H1 (cell line): ENCODE measurements at places on chromosomes 2 and 18. TPM values are rescaled to one million over a fixed set of nuclear protein-coding genes. Genes with fewer than 3 reads are reported as not detected.

DNA sequence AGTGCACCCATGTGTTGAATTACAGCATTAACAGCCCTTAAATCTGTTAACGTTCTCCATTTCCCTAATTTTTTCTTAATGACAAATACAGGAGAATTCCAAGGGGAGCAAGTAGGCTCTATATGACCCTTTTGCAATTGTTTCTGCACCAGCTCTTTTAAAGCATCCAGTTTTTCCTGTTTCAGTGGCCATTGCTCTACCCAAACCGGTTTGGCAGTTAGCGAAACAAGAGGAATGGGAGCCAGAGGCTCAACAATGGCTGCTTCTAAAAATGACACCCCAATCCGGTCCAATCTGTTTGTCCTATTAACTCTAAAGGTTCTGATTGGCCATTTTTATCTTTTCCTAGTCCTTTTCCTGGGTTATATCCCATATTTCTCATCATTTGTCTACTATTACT lies 15.1 kb upstream of the SUCLG1 start:
- no peaks in the 10 kb centered on the region for H3K27me3 ChIP-seq
- H3K36me3 ChIP-seq: no peaks in the 10 kb centered on the region
- H3K27ac ChIP-seq: no peak overlapping the region
- H3K4me3 ChIP-seq: no peak overlapping the region
- no peak for DNase-seq

DNA sequence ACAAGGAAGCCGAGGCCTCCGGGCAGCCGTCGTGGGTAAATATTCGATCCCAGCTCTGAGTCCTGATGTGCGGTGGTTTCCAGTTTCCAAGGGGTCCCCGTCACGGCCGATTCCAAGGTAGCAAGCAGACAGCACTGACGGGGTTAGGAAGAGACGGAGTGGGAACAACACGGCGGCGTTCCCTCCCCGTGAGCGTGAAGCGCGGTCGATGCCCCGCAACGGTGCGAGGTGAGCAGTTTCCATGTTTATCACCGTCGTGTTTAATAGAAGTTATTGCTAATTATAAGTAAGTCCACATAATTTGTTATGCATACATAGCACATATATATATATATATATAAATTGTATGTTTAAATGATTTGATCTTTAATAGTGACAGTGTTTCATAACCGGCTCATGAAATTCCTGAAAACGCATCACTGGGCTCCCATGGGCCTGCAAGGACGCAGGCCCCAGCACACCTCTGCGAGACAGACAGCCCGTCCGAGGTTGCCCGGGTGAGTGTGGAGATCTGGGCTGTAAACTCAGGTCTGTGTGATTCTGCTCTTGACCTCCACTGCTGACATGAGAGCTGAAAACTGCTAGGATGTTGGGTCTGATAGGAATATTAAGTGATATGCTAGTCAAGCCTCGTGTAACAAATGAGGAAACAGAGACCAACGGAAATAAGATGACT lies 243.5 kb upstream of the SALL3 start:
- no peaks in the 10 kb centered on the region for H3K27me3 ChIP-seq
- H3K36me3 ChIP-seq: no peaks in the 10 kb centered on the region
- no peaks in the 10 kb centered on the region; the same call in 1 of the 2 replicates for H3K4me1 ChIP-seq
- H3K27ac ChIP-seq: no peak overlapping the region

Gene ANKRD36C
- total RNA-seq: 6.4 and 7.3 TPM in 2 replicates

GRCh38 chr18:54043484-54044251 lies 180.8 kb downstream of the MBD2 start:
- no peak overlapping the region for H3K4me3 ChIP-seq
- no peaks in the 10 kb centered on the region for H3K4me1 ChIP-seq
- no peak for DNase-seq
- H3K27me3 ChIP-seq: no peaks in the 10 kb centered on the region
- no peaks in the 10 kb centered on the region for H3K36me3 ChIP-seq

DNA sequence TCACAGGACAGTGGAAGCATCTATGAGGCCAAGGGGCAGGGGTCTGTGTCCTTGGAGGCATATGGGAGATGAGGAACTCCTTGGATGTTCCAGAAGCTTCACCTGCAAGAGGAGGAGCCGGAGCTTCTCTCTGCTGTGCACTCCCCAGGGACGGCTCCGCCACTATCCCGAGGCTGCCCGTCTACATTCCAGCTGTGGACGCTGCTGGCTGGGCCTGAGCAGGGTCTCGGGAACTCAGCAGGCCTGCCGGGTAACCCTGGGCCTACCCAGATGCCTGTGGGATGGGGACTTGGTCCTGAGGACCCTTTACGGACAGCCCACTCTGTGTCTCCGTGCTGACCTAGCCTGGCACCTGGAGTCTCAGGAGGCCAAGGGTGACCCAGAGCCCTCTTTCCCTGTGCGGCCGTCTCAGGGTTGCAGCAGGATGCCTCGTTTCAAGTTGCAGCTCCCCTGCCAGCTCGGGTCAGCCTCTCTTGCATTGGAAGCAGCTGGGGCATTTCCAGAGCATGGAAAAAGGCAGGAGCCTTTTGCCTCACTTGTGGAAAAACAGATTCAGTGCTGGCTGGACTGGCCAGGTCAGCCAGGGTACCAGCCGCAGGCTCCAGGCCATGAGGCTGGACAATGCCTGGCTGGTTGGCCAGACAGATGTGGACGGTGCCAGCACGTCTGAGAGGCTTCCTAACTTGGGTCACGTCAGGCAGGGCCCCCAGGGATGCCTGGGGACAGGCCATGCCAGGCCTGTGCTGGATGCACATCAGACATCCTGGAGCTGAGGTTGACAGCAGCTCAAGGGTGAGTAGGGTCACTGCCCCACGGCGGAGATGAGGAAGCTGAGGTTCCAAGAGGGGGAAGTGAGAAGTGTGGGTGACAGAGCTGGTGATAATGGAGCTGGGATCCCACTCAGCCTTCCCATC lies 41.5 kb downstream of the SCTR start:
- no peaks in the 10 kb centered on the region for H3K27me3 ChIP-seq
- H3K4me1 ChIP-seq: peaks cover 7% of the 10 kb centered on the region; the same call in 1 of the 2 replicates
- no peak overlapping the region for H3K27ac ChIP-seq
- DNase-seq: peak; percentile 46
- H3K36me3 ChIP-seq: no peaks in the 10 kb centered on the region
- no peak overlapping the region for H3K4me3 ChIP-seq

DNA sequence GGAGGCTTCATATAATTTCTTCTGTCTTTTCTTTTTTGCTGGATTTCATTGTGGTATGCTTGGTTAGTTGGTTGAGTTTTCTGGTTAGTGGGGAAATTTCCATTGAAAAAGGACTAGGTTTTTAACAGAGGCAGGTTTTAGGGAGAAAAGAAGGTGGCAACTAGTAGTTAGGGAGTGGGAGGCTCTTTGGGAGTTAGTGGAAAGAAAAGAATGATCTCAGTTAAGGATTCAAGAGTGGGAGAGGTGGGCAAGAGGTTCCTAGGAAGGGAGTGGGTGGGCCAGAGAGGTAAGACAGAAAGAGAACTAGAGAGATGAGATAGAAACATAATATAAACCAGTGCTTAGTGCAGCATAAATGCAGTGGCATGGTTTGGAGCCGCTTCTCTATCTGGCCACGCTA lies 96.9 kb downstream of the SPTBN1 start:
- H3K36me3 ChIP-seq: no peaks in the 10 kb centered on the region
- H3K4me1 ChIP-seq: peaks cover 14% of the 10 kb centered on the region
- no peak for DNase-seq

DNA sequence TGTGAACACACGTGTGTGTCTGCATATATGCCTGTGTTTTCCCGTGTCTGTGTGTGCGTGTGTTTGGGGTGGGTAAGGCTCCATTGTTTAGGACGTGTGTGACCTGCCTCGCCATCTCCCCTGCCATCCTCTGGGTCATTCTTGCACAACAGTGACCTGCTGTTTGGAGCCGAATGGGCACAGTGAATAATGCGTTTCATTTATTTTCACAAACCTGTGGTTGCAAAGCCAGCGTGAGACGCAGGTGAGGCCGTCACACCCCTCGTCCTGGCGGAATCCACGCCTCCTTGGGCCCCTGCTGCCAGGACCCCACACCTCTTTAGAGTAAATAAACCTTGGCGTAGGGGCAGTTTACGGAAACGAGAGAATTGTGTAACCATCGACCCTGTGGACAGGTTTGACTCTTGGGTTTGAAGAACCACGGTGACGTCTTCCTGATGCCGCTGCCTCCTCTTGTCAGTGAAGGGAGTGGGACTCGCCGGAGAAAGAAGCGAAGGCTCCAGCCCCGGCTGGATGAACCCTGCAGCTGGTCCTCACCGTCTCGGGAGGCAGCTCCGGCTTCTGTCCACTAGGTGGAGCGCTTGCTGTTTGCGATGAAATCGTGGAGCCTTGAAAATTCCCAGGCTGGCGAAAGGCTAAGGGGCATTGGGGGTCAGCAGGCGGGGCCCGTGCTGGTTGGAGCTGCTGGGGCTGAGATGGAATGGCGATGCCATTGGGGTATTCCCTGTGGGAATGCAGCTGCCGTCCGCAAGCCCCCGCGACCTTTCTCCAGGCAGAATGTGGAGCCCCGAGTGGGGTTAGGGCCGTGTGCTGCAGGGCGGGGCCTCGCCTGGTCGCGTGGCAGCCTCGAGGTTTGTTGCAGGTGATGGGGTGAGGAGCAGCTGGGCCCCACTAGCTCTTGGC lies 81.1 kb downstream of the RTP5 start:
- peaks cover 11% of the 10 kb centered on the region; the same call in 1 of the 2 replicates for H3K4me1 ChIP-seq
- H3K4me3 ChIP-seq: no peak overlapping the region
- H3K36me3 ChIP-seq: no peaks in the 10 kb centered on the region
- peak; percentile 70 for DNase-seq

Gene USP40
- 12.0 and 12.9 TPM in 2 replicates for total RNA-seq
